Ecto neural progenitor cell (in vitro differentiated cells): ENCODE measurements at places on chromosomes 7 and 10.

DNA sequence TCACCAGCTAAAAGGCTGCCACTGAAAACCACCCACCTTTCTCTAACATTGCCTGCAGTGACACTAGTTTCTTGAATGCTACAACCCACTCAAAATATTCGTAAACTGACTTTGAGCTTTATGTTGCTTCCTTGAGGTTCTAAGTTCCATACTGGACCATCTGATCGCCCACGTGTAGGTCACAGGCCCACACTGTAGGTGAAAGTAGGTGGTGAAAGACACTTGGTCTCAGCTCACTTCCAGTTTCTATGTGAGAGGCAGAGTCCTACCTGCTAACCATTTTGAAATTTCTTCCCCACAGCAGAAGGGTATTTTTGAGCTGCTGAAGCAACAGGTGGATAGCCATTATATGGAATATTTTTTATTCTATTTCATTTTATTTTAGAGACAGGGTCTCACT lies 97.3 kb downstream of the MYO3A start:
- DNase-seq = no peak

DNA sequence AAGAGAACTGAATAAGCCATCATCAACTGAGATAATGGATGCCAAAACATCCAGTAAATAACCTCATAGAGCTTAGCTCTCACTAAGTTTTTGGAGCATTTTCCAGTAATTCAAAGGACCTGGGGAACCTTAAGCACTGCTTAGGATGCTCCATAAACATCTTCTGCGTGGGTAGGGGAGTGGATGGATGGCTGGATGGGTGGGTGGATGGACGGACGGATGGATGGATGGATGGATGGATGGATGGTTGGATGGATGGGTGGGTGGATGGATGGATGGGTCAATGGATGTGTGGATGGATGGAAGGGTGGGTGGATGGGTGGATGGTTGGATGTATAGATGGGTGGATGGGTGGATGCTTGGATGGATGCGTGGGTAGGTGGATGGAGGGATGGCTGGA lies 9.0 kb downstream of the CYP2E1 start:
- no peak for DNase-seq

GRCh38 chr7:77537136-77537777 lies at the start of gene PTPN12:
TSS of gene PTPN12 (plus strand) at chr7:77537295. CDS start at chr7:77537547, 252 bp downstream.
- no peak for DNase-seq

DNA sequence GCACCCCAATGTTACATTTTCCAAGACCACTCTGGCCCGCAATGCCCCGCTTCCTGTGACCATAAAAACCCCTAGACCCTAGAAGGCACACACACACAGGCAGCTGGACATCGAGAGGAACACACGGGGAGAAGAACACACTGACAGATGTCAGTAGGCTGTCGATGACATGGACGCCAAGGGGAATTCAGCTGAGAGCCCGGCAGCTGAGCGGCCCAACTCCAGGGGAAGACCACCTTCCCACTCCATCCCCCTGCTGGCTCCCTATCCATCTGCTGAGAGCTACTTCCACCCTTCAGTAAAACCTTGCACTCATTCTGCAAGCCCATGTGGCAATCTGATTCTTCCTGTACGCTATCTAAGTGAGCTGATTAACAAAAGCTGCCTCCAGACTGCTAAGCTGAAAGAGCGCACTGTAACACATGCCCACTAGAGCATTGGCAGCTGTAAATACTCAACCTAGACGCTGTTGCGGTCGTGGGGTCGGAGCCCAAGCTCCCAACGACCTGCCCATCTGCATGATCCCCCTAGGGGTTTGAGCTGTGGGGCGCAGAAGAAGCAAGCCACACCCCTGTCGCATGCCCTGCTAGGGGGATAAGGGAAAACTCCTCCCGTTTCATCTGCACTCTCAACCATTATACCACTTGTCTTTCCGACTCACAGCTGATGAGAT lies 843.6 kb upstream of the POT1 start:
- DNase-seq = no peak

GRCh38 chr10:124315591-124316270 lies 103.0 kb downstream of the OAT start:
- no peak for DNase-seq

DNA sequence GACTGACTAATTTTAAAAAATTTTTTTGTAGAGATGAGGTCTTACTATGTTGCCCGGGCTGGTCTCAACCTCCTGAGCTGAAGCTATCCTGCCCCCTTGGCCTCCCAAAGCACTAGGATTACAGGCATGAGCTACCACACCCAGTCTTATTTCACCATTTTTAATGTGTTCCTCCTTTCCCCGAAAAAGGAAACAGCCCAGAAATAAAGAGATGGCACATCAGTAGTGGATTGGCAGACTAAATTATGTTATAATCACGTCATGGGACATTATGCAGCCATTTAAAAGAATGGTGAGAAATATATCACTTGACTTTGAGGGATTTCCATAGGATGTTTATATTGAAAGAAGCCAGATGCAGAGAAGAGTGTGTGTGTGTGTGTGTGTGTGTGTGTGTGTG lies 40.5 kb downstream of the CAPZA2 start:
- no peak for DNase-seq
